ENCODE measurements at places on chromosomes 1 and 21.
A peak's percentile ranks its signal among the peaks of the same experiment; 100 is the strongest.

GRCh38 chr1:110875216-110875731 lies 2.3 kb downstream of the CD53 start:
- no peak for DNase-seq

DNA sequence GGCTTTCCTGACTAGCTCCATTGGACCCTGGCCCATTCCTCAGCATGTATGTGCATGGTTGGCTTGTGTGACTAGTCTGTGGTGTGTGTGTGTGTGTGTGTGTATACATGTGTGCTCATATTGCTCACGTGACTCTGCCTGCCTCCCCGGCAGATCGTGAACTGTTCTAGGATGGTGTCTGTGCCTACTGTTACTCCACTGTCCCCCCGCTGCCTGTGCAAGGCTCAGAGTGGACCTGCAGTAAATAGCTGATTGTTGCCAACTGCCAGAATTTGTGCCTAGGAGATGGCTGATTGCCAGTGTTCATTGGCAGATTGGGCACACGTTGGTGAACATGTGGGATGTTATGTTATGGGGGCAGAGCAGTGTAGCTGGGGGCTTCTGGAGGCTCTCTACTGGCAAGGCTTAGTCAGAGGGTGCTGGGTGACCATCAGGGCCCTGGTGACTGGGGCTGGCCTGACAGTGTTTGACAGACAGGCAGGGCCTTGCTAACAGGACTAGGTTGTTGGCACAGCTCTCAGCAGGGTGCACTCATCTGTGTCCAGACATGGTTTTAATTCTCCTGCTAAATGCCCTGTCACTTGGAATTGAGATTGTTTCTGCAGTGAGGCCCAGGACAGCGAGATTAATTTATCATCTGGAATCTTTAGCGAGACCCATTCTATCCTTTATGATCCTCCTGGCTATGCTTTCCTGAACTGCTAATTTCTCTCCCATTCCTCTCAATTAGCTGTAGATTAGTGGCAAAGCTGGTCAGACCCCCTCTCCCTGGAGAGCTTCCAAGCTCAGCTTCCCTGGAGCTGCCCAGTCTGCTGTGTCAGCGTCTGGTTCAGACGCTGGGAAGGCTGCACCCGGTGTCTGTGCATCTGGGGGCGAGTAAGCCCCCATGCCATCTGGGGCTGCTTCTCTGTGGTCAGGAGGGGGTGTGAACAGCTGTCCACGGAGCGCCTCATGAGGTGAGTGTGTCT lies 20.8 kb downstream of the SLC6A17 start:
- peak; percentile 71 for DNase-seq

GRCh38 chr1:201335174-201335870 lies 42.2 kb downstream of the TNNT2 start:
- DNase-seq = no peak

- no peak for DNase-seq
Observed at GRCh38 chr1:9905010-9905409, 5.1 kb downstream of the CTNNBIP1 start.

GRCh38 chr1:213331631-213332175 lies 280.7 kb downstream of the RPS6KC1 start:
- DNase-seq = no peak

DNA sequence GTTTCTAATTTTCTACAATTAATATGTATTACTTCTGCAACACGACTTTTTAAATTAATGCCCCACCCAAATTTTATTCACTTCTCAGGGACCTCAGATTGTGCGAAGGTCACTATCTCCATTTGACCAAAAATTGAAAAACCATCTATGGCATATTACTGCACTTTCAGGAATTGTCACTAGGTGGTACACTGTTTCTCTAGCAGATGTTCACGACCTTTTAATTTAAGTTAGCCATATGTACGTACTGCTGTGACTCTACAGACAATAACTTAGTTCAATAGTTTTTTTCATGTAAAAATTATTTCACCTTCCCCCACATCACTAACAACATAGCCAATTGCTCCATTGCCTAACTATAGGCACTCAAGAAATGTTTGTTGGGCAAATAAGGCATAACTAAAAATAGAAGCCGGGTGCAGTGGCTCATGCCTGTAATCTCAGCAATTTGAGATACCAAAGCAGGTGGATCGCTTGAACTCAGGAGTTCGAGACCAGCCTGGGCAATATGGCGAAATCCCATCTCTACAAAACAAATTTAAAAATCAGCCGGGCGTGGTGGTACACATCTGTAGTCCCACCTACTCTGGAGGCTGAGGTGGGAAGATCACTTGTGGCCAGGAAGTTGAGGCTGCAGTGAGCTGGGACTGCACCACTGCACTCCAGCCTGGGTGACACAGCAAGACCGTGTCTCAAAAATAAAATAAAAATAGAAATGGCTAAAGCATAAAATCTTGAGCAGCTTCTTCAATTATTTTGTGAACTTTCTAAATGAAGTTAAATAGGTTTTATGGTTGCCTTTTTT lies 75.7 kb upstream of the PKN2 start:
- peak; percentile 40 for DNase-seq

- no peak for DNase-seq
Observed at GRCh38 chr1:200540281-200540680, 80.3 kb downstream of the KIF14 start.
